Heart right ventricle (tissue), 16 donors: ENCODE measurements at places on chromosomes 2 and 18. TPM values are rescaled to one million over a fixed set of nuclear protein-coding genes. Genes with fewer than 3 reads are reported as not detected.

DNA sequence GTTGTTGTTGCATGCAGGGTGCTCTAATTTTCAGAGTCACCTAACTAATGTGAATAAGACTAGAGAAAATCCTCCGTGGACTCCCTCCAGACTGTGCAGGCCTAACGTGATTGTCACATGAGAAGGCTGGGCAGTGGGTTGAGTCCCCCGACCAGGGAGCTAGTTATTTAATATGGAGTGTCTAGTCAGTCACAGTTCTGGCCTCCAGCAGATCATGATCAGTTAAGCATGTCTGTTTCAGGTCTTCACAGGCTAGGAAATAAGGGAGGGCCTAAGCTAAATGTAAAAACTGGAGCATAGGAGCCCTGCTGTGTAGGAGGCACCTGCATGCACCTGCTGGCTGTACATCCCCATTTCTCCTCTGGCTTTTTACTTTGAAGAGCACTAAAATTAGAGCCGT, 86.8 kb downstream of the PRPF40A start:
- DNase-seq, result no peak
- H3K27me3 ChIP-seq, result no peaks in the 10 kb centered on the region
- peaks cover 4% of the 10 kb centered on the region for H3K4me1 ChIP-seq
- no peak overlapping the region for H3K4me3 ChIP-seq
- H3K36me3 ChIP-seq, result no peaks in the 10 kb centered on the region
- H3K27ac ChIP-seq, result no peak overlapping the region

- no peaks in the 10 kb centered on the region for H3K4me1 ChIP-seq
- H3K27ac ChIP-seq, result no peak overlapping the region
- H3K36me3 ChIP-seq, result no peaks in the 10 kb centered on the region
- H3K4me3 ChIP-seq, result no peak overlapping the region
- DNase-seq, result no peak
- no peaks in the 10 kb centered on the region for H3K27me3 ChIP-seq
Observed at GRCh38 chr18:30132959-30133358, 909.6 kb downstream of the DSC3 start.

VWA3B gene
- 1.4 TPM for total RNA-seq

GRCh38 chr2:169073963-169074751, 4.8 kb downstream of the DHRS9 start:
- H3K27ac ChIP-seq, result no peak overlapping the region
- no peaks in the 10 kb centered on the region for H3K27me3 ChIP-seq
- DNase-seq, result no peak

- H3K4me3 ChIP-seq, result no peak overlapping the region
- no peak for DNase-seq
- H3K4me1 ChIP-seq, result peaks cover 22% of the 10 kb centered on the region
- H3K27ac ChIP-seq, result no peak overlapping the region
- no peaks in the 10 kb centered on the region for H3K27me3 ChIP-seq
Observed at GRCh38 chr2:32991091-32991845, 44.5 kb downstream of the LTBP1 start.
